ENCODE measurements at places on chromosomes 3 and 15. TPM values are rescaled to one million over a fixed set of nuclear protein-coding genes. Genes with fewer than 3 reads are reported as not detected.

LRRFIP2 gene
- total RNA-seq, result 51.7 TPM

- no peak for DNase-seq
Observed at GRCh38 chr3:134898181-134898754, 103.2 kb downstream of the EPHB1 start.

C3orf22 gene
- 0.54 TPM for total RNA-seq

CCRL2 gene
- 0.99 TPM for total RNA-seq

- no peak for DNase-seq
Observed at GRCh38 chr3:16982460-16982859, 97.7 kb downstream of the PLCL2 start.

GUCA1C gene
- total RNA-seq, result not detected

GRCh38 chr15:98873441-98874218, 134.0 kb downstream of the PGPEP1L start:
- no peak for DNase-seq

GRCh38 chr3:174495311-174495710, 363.8 kb upstream of the NAALADL2 start:
- DNase-seq, result no peak

GRCh38 chr3:187744169-187745151, 808 bp downstream of the BCL6 start:
- peak; percentile 85 for DNase-seq

DNA sequence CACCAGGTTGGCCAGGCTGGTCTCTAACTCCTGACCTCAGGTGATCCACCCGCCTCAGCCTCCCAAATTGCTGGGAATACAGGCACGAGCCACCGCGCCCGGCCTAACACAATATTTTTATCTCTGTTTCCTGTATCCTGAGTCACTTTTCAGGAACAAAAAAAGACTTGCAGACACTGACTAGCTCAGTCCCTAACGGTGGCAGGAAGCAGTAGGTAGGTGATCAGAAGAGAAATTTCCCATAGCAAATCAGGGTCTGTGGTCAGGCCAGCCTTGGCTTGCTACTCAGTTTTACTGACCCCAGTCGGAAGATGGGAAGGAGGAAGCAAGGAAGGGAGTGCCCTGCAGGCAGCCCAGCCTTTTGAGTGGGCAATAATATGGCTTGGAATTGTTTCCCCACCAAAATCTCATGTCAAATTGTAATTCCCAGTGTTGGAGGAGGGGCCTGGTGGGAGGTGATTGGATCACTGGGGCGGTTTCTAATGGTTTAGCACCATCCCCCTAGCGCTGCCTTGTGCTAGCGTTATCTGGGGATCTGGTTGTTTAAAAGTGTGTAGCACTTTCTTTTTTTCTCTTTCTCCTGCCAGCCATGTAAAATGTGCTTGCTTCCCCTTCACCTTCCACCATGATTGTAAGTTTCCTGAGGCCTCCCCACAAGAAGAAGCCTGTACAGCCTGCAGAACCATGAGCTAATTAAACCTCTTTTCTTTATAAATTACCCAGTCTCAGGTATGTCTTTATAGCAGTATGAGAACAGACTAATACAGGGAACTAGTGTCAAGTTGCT, 19.5 kb upstream of the CDCP1 start:
- no peak for DNase-seq

SCAANT1 gene
- not detected for total RNA-seq

DNA sequence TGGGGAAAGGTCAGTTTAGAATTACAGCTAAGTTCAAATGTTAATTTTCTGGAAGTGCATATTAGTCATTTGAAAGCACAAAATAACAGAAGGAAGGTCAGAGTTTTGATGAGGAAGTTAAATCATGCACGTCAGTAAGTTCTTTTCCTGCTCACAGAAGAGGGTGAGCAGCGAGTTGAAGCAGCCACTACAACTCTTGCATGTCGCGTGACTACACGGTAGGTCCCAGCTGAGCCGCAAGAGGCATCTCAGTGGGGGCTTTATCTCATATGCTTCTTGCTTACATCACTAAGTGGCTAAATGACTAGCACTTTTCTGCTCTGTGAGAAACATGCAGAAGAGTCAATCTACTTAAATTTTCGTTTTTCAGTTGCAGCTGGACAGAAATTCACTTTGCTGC, 21.3 kb upstream of the SEC62 start:
- no peak for DNase-seq

DNA sequence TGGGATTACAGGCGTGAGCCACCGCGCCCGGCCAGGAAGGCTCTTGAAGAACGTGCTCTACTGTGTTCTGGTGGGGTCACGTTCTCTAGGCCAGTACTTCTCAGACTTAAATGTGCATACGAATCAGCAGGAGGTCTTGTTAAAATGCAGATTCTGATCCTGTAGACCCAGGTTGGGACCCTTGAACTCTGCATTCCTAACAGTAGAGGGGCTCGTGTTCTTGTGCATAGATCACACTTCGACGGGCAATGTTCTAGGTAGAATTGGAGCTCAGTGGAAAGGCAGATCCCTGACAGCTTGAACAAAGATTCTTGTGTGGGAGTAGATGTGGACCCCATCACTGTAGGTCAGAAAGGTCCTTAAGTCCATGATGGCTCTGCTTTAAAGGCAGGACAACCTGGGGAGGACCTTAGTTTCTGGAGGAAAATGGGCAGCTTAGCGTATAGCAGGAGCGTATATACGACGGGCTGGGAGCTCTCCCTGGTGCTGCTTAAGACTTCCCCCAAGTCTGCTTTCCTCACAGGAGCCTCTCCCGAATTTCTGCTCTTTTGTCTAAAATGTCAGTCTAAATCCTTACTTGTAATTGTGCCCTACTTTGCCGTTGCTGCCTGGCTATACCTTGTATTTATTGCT, 16.9 kb upstream of the FAM81A start:
- no peak for DNase-seq

GOLGA6L10 gene
- total RNA-seq, result 1.8 TPM

DNA sequence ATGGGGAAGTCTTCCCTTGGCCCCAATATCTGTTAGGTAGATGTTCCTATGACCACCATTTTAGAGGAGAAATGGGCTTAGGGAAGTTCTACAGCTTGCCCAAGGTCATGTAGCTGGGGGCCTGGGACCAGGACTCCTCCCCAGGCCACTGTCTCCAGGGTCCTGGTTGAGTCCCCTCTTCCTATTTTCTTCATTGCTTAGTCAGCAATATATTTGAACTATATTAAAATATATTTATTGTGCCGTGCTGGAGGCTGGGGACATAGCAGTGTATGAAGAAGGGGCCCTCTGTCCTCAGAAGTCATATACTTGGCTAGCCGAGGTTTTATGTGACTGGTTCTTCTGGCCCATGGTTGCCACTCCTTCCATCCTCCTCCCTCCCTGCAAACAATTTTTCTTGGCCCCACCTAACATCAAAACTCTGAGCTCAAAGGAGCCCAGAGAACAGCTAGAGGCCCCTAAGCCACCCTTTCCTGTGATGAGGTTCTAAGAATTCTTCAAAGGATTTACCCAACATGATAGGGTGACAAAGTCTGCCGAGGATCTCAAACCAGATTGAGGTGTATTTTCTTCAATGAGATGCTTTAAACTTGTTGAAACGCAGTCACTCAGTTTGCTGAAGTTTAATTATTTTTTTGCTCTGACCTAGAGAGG, 121.2 kb upstream of the RASGRP1 start:
- DNase-seq, result no peak

All from sigmoid colon (tissue), 7 donors.